ENCODE measurements at places on chromosomes 11 and 22. TPM values are rescaled to one million over a fixed set of nuclear protein-coding genes. Genes with fewer than 3 reads are reported as not detected.
A peak's percentile ranks its signal among the peaks of the same experiment; 100 is the strongest.

OR5B21 gene
- total RNA-seq = not detected

TALDO1 gene
- total RNA-seq = 292 TPM

CHRM4 gene
- total RNA-seq = not detected

RFPL1 gene
- total RNA-seq = not detected

C22orf31 gene
- total RNA-seq = not detected

CKAP5 gene
- total RNA-seq = 50.0 TPM

GRCh38 chr11:78079232-78080083, at the start of gene NDUFC2:
NDUFC2 (minus strand) TSS chr11:78079862; CDS start chr11:78079744, 118 bp downstream.
- peaks cover 22% of the 10 kb centered on the region for H3K4me1 ChIP-seq
- no peaks in the 10 kb centered on the region for H3K27me3 ChIP-seq
- H3K27ac ChIP-seq = peak within 1 kb of the TSS; percentile 87
- no peaks in the 10 kb centered on the region for H3K36me3 ChIP-seq

GRCh38 chr22:43228330-43228729, 41.4 kb upstream of the TTLL12 start:
- H3K27ac ChIP-seq = no peak overlapping the region
- no peaks in the 10 kb centered on the region for H3K27me3 ChIP-seq
- peaks cover 17% of the 10 kb centered on the region for H3K4me1 ChIP-seq
- no peak for DNase-seq

- no peaks in the 10 kb centered on the region for H3K36me3 ChIP-seq
- no peak for DNase-seq
- H3K4me3 ChIP-seq = no peak overlapping the region
Observed at GRCh38 chr11:70247710-70248072, 22.8 kb upstream of the PPFIA1 start.

GRCh38 chr22:25334162-25334490, 114.7 kb downstream of the CRYBB2 start:
- H3K27me3 ChIP-seq = no peaks in the 10 kb centered on the region
- H3K27ac ChIP-seq = no peak overlapping the region
- DNase-seq = peak; percentile 26
- H3K36me3 ChIP-seq = no peaks in the 10 kb centered on the region
- H3K4me3 ChIP-seq = no peak overlapping the region

DNA sequence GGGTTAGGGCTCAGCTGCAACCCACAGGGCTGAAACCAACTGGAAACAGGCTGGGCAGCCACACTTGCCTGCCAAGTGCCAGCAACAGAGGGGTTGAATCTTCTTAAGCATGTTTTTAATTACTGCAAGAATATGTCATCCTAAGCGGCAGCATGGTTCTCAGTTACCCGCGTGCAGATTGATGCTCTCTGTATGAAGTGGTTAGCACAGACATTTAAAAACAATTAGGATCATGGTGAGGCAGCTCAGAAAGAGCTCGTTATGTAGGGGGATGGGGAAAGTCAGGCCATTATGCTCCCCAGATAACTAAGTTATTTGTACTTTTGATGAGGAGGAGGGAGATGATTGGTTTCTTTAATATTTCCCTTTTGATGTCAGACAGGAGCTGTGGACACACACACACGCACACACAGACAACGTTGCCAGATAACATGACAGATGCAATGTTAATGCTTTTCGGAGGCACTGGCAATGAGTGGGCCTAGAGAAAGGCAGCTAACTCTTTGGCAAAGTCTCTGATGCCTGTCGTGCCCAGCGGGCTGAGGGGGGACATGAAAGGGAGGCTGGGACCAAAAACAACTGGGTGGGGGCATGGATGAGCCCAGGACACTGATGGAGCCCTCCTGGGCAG, 389.7 kb downstream of the NXPE2 start:
- no peaks in the 10 kb centered on the region for H3K27me3 ChIP-seq
- no peak for DNase-seq
- no peaks in the 10 kb centered on the region for H3K36me3 ChIP-seq
- no peak overlapping the region for H3K27ac ChIP-seq

DNA sequence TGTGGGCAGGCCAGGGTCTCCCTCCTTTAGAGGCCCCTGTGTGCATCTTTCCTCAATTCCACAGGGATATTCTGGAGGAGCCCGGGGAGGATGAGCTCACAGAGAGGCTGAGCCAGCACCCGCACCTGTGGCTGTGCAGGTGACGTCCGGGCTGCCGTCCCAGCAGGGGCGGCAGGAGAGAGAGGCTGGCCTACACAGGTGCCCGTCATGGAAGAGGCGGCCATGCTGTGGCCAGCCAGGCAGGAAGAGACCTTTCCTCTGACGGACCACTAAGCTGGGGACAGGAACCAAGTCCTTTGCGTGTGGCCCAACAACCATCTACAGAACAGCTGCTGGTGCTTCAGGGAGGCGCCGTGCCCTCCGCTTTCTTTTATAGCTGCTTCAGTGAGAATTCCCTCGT, 39.1 kb downstream of the TPCN2 start:
- no peak overlapping the region for H3K4me3 ChIP-seq
- no peaks in the 10 kb centered on the region for H3K4me1 ChIP-seq
- no peaks in the 10 kb centered on the region for H3K36me3 ChIP-seq
- DNase-seq = no peak
- H3K27ac ChIP-seq = peak overlapping the region; percentile 38
- no peaks in the 10 kb centered on the region for H3K27me3 ChIP-seq

GRCh38 chr22:19629331-19629719, 85.0 kb upstream of the SEPTIN5 start:
- no peak overlapping the region for H3K27ac ChIP-seq
- no peaks in the 10 kb centered on the region for H3K4me1 ChIP-seq
- no peak overlapping the region for H3K4me3 ChIP-seq
- H3K27me3 ChIP-seq = no peaks in the 10 kb centered on the region
- H3K36me3 ChIP-seq = no peaks in the 10 kb centered on the region

DNA sequence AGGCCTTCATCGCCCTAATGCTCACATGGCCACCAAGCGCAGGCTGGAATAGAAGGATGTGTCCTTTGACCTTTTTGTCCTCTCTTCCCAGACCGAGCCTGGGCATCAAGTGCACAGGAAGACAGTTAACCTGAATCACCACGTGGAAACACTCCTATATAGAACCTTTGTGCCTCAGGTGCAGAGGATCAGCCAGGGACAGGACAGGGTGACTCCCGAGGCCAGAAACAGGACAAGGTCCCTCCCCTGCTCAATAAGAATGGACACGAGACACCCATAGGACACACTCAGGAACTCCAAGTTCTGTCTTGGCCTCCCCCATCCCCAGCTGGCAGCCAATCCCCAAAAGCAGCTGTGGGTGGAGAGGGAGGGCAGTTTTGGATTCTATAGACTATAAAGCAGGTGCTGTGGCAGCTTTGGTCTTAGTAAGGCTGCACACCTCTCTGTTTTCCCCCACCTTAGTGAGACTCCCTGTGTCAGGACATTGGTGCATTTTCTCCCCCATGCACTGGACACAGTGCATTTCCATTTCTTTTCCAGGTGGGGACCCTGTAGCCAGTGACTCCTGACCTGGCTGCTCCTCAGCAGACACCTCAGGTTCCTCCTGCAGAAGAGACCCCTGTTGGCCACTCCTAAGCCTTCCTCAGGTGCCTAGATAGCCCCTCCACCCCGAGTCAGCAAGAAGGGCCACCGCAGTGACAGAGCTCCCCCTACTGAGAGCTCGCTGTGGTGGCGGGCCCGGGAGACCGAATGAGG, 43.6 kb upstream of the POU2AF1 start:
- no peak overlapping the region for H3K4me3 ChIP-seq
- H3K36me3 ChIP-seq = no peaks in the 10 kb centered on the region
- DNase-seq = peak; percentile 75
- H3K4me1 ChIP-seq = peaks cover 10% of the 10 kb centered on the region
- H3K27ac ChIP-seq = no peak overlapping the region

DNA sequence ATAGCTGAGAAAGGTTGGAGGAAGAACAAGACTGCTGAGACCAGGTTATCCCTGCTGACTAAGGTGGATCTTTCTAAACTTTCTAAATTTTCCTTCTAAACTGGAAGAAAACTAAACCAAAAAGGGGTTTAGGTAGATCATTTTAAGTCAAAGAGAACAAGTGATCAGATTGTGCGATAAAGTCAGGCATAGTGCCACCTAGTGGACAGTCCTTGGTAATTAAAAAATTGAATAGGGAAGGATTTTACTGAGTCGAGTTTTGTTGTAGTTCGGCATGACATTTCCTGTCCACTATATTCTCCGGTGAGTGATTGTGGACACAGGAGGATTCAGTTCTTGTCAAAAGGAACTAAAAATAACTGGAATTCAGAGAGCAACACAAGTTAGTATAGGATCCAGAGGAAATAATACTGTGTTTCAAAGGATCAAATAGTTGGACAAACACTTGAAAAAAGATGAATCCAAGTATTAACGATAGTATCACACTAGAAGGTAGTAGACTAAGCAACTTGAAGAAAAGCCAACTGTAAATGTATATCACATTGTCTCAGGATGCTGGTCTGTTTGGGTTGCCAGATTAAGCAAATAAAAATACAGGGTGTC, 1236.4 kb downstream of the FAM181B start:
- H3K36me3 ChIP-seq = no peaks in the 10 kb centered on the region
- no peaks in the 10 kb centered on the region for H3K4me1 ChIP-seq
- no peak overlapping the region for H3K4me3 ChIP-seq

GRCh38 chr22:19984201-19984753, 32.3 kb downstream of the ARVCF start:
- DNase-seq = no peak
- H3K36me3 ChIP-seq = no peaks in the 10 kb centered on the region
- peaks cover 19% of the 10 kb centered on the region for H3K4me1 ChIP-seq
- no peak overlapping the region for H3K4me3 ChIP-seq

DNA sequence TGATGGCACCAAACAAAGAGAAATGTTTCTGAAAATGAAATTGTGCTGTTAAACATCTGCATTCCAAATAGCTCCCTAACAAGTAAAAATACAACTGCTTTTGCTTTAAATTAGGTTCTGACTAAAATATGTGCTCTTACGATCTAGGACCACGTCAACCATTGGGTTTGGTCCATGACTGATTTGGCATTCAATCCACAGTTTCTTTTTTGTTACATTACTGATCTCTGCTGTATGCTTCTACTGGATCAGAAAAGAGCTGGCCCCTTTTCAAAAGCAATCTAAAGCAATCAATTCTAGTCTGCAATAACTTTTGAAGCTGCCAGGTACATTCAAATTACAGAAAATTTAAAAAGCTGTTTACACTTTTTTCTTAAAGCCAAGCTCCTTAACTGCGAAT, 1047.1 kb upstream of the CCDC90B start:
- no peak overlapping the region for H3K27ac ChIP-seq
- no peaks in the 10 kb centered on the region for H3K27me3 ChIP-seq
- H3K36me3 ChIP-seq = no peaks in the 10 kb centered on the region

All from lung (tissue), 17 donors.